Choroid plexus epithelial cell (primary cell): ENCODE measurements at places on chromosomes 12 and 14.

DNA sequence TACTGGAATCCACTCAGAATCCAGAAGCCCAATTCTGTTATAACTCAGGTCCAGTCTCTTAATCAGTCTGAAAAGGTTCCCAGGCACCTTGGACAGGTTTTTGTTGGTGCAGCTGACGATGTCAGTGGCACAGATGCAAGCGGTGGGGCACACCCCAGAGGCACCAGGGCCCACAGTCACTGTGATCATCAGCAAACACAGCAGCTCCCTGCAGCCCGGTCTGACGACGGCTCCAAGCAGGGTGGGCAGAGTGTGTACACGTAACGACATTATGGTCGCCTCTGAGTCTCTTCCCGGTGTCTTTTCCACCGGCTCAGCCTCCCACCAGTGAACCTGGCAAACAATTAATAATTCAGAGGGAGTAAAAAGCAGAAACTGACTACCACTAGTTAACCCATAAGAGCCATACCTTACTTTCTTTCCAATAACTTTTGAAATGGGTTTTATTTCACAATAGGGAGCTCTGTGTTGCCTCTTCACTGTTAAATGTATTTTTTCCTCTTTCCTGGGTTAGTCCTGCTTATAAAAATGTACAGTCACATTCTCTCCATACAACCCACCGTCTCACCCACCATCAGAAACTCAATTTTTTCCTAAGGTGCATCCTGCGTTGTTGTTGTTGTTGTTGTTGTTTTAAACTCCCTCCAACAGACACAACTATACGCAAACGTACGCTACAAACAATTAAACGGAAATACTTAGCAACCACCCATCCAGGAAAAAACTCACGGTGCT lies 521 bp upstream of the PCED1B start:
- no peak for DNase-seq

DNA sequence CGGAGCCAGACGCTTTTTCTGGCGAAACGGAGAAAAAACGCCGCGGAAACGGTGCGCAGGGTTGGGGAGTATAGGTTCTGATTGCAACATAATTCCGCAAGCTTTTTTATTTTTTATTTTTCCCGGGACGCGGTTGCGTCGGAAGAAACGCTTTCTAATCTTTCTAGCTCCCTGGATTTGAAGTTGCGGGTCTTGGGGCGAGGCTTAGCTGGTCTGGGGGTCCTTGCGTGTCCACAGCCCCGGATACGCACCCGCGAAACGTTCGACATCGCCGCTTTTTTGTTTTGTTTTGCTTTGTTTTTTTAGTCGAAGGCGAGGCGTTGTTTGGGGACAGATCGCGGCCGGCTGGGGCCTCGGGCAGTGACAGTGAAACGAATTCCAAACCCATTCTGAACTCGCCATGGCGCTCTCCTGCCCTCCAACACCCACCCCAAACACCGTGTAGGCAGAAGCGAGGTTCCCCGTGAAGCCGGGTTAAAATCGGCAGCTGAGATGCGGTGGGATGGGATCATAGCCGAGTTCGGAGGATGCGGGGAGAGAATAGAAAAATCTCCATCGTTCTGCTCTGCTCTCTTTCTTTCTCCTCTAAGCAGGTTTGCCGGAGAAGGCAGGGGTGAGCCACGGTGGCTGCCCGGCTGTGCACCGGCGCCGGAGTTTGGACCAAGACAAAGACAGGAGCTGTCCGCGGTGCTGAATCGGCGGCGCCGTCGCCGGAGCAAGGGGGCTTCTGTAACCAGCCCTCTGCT lies 8.1 kb upstream of the LHX5 start:
- DNase-seq, result peak; percentile 41

GRCh38 chr12:20798554-20798953 lies 12.0 kb upstream of the SLCO1B3 start:
- peak; percentile 73 for DNase-seq

DNA sequence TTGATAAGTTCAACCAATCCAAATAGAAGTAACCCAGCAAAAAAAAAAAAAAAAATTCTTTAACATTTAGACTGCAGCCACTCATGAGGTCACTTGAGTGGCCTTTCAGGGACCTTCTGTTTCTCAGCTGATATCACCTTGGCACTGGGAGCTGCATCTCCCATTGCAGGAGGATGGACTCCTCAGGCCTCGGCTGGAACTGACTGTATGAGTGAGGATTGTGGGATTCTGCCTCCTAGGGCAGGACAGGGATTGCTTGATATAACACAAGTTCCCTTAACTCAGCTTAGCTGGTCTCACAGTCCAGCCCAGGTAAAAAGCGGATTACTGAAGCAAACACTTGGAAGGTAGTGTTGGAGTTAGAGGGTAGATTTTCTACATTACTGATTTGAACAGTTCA lies 3.5 kb upstream of the GUCY2C start:
- DNase-seq, result no peak

GRCh38 chr12:45098766-45099165 lies 47.9 kb upstream of the DBX2 start:
- no peak for DNase-seq

DNA sequence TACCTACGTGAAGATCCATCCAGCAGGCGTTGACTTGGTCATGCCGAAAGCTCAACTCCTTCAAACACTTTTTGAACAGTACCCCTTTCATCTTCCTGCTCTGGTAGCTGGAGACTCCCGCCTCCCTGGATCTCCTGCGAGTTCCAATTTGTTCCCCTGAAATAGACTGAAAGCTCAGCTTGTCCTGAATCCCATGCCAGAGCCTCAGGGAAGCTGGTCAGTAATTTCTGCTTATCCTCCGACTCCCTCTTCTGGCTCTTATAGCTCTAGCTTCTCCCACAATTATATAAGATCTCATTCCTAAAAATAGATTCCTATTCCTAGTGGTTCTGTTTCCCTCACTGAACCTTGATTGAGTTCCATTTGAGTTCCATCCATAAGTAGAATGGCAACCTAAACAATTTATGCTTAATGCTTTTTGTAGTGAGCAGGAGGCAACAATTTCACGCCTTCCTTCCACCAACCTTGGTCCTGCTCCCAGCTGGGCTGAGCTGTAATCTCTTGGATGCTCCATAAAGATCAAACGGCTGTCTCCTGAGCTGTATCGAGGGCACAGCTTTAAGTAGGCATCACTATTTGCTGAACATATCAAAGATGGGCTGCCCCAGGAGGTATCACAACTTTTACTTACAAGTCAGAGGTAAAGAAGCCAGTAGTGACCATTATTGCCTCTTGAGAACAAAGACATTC lies 8.0 kb upstream of the TMEM132C start:
- no peak for DNase-seq

- peak; percentile 53 for DNase-seq
Observed at GRCh38 chr14:103803661-103804060, 43.7 kb downstream of the PPP1R13B start.

- DNase-seq, result peak; percentile 30
Observed at GRCh38 chr12:116556964-116557698, 2.0 kb upstream of the MAP1LC3B2 start.

GRCh38 chr12:110561471-110562201 lies 21.5 kb downstream of the PPTC7 start:
- DNase-seq, result no peak

DNA sequence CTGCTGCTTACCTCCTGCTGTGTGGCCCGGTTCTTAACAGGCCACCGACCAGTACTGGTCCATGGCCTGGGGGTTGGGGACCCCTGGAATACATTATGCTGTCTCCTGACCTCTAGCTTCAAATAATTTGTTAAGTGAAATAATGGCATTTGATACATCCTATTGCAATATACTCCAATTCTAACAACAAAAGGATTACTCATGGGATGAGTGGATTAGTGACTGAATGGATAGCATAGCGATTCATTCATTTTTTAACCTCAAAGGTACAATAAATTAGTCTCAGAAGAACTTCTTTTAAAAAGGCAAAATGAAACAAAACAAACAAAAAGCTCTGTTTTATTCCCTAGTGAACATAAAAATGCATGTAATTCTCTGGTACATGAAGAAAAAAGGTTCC lies 147.9 kb upstream of the PKP2 start:
- no peak for DNase-seq

GRCh38 chr12:1864456-1864855 lies 44.1 kb downstream of the LRTM2 start:
- no peak for DNase-seq

- DNase-seq, result no peak
Observed at GRCh38 chr12:44465139-44465538, 411.0 kb downstream of the NELL2 start.

DNA sequence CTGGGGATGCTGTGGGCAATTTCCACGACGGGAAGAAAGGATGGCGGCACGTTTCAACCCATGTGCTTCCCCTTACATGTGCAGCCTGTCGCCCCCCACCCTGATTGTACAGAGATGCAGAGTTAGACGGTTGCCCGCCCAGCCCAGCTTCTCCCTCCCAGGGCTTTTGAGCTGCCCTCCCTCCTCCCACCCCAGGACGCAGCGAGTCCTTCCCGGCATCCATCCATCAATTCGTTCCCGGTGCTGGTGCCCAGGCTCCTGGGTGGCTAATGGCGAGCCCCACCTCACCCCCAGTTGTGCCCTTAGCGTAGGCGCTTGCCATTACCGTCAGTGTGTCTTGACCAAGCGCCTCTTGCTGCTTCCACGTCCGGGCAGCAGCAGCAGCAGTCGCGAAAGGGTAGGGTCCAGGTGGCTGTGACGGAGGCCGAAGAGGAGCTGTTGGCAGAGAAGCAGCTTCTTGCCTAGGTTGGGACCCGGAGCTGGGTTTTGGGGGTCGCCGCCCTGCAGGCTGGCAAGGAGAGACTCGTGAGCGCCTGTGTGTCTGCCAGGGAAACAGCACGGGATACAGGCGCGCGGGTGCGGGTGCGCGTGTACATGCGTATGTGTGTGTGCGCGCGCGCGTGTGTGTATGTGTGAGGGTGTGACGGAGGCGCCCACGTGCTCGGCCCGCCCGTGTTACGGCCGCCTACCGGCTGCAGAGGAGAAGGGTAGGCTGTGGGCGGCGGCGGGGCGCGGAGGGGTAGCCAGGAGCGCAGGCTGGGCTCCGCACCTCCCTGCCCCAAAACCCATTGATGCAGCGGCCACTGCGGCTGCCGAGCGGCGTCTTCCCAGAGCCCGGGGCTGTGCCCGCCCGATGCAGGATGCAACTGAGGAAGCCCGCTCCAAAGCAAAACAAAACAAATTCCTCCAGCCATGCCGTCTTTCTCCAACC lies at the start of gene SLC6A15:
Gene SLC6A15 (minus strand): TSS at position 602 of the 931 bp plus-strand sequence. CDS start 20,679 bp downstream, outside the sequence.
- peak; percentile 96 for DNase-seq

- no peak for DNase-seq
Observed at GRCh38 chr14:51650716-51651387, 858 bp upstream of the FRMD6 start.

DNA sequence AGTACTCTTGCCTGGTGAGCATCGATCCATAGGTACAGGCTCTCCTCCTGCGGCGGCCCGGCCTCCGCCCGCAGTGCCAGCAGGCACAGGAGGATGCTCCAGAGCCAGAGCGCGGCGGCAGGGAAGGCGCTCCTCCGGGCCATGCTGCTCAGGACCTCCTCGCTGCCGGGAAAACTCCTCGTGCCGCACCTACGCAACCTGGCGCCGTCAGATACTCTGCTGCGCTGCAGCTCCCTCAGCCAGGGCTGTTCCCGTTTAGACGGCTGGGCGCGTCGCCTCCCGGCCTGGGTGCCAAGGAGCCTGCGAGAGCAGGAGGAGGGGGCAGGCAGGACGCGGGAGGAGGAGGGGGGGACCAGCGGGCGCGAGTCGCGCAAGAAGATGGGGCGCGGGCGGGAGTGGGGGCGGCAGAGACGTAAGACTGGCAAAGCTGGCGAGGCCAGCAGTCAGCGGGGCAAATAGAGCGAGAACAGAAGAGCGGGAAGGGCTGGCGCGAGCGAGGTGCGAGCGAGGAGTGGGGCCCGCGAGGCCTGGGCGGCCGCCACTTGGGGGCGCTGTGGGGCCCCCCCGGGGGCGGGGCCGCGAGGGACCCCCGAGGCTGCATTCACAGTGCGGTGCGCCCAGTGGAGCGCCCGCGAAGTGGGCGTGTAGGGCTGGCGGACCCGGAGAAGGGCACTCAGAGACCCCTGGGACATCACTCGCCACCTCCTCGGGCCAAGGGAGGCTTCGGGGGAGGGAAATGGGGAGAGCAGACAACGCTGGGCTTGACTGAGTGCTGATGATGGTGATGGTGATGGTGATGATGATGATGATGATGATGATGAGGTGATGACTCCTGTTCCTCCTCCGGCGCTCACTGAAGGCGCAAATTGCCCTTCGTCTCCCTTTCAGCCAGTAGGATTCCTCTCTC lies at the start of gene WIF1:
Gene WIF1 (minus strand): TSS at position 257 of the 907 bp plus-strand sequence. CDS start 114 bp downstream, at position 143.
- no peak for DNase-seq

DNA sequence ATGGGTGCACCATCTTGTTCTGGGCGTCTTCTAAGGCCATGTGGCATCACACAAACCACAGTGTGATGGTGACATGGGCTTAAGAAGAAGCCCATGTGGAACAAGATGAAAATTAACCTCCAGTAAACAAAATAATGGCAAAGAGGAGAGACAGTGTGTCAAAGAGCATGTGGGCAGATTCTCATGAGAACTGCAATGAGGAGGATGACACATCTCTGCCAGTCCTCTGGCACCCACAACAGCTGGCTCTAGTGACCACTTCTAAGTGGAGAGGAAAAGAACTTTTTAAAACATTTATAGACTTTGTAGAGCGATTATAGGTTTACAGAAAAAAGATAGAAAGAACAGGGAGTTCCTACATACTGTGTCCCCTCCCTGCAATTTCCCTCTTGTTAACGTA lies 401.4 kb downstream of the ATP23 start:
- no peak for DNase-seq

GRCh38 chr12:78120306-78120705 lies 289.6 kb downstream of the NAV3 start:
- no peak for DNase-seq

- DNase-seq, result no peak
Observed at GRCh38 chr12:47882781-47883546, 21.8 kb downstream of the VDR start.
